Stimulated activated CD4-positive, alpha-beta T cell treated with anti-CD3 and anti-CD28 coated beads, Interleukin-12 subunit alpha, Interleukin-12 subunit beta, amount 100 ng/mL, for 24 hours (primary cell): ENCODE measurements at places on chromosomes 16 and 17.

DNA sequence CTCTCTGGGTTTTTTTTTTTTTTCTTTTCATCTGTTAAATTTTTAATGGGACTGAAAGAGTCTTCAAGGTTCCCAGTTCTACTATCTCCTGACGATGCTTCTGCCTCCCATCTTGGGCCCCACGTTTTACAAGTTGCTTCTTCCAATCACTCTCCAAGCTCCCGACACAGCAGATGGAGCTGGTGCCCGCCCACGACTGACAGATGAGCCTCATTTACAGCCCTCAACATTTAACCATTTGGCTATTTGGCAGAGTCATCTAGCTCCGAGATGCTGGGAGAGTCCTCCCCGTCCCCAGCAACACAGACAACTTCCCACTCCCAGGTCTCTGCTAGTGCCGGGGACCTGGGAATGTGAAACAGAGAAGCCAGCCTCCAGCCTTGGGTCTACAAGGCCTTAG lies 276.9 kb downstream of the SHISA9 start:
- DNase-seq: no peak

DNA sequence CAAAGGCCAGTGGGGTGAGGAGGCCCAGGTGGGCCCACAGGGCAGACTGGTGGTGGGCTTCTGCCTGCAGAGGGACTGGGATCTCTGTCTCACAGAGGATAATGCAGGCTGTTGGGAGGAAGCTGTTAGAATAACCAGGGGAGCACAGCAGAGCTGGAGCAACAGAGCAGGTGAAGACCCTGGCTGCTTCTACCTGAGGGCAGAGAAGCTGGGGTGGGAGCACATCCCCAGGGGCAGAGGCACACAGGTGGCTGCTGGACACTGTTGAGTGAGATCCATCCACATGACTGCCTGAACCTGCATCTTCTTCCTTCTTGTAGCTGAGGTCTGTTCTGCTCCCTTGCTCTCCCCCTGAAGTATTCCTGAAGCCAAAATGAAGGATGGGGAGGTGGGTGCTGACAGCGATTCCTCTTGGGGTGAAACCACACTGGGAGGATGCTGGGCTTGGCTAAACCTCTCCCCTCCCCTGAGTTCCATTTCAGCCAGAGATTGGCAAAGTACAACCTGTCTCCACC lies 1725.0 kb downstream of the TP53TG3F start:
- no peak for DNase-seq

DNA sequence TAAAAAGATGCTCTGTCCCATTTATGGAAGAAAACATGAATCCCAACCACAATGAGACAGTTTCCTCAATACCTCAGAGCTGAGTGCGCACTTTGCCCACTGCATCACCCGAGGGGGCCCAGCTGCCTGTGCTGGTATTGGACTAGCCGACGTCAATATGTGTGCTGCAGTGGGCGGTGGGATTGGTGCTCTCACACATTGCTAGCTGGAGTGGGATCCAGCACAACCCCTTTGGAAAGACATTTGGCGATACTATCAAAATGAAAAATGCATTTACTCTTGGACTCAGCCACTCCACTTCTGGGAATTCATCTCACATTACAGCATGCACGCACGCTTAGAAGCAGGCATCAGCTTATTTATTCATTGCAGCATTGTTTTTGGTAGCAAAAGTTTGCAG lies 289.2 kb upstream of the FOXF1 start:
- DNase-seq: no peak

GRCh38 chr16:84643180-84643583 lies 5.1 kb upstream of the KLHL36 start:
- DNase-seq: no peak

DNA sequence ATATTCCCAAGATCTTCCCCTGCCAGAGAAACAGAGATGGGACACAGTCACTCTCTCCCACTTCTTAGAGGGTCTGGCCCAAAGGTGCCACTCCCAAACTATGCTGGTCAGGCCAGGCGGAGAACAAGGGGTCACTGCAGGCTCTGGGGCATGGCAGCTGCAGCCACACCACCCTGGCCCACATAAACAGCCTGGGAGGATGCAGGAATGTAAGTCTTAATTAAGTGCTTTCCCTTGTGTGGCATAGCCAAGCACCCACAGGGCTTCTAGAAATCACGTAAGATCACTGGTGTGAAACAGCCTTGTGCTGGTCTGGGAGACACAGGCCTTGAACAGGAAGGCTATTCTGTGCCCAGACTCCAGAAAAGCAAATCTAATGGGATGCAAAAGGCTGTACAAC lies 31.5 kb downstream of the ABCC12 start:
- no peak for DNase-seq

DNA sequence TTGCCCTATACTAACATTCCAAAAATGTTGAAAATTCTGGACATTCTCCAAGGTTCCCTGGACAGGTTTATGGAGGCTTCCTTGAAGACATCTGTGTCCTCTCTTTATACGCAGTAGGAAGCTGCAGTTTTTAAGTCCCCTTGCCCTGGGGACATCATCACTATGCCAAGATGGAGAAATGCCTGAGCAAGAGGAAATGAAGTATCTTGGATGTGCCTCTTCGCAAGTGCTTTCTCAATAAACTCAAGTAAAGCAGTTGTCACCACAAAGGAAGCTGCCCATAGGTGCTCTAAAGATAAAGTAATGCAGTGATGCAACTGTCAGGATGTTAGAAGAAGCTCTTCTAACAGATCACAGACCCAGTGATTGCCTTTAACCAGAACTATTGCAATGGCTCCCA lies 71.0 kb downstream of the CDYL2 start:
- no peak for DNase-seq

DNA sequence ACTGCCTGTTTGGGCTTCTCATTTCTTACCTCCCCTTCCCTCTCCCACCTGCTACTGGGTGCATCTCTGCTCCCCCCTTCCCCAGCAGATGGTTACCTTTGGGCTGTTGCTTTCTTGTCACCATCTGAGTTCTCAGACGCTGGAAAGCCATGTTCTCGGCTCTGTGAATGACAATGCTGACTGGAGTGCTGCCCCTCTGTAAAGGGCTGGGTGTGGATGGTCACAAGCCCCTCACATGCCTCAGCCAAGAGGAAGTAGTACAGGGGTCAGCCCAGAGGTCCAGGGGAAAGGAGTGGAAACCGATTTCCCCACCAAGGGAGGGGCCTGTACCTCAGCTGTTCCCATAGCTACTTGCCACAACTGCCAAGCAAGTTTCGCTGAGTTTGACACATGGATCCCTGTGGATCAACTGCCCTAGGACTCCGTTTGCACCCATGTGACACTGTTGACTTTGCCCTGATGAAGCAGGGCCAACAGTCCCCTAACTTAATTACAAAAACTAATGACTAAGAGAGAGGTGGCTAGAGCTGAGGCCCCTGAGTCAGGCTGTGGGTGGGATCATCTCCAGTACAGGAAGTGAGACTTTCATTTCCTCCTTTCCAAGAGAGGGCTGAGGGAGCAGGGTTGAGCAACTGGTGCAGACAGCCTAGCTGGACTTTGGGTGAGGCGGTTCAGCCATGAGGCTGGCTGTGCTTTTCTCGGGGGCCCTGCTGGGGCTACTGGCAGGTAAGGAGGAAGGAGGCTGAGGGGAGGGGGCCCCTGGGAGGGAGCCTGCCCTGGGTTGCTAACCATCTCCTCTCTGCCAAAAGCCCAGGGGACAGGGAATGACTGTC lies at the start of gene CD68:
TSS of gene CD68 (plus strand) at position 638 of the 833 bp plus-strand sequence. CDS start at position 678, 40 bp downstream.
- peak; percentile 67 for DNase-seq

GRCh38 chr17:66283971-66284370 lies 18.4 kb upstream of the PRKCA start:
- DNase-seq: no peak

DNA sequence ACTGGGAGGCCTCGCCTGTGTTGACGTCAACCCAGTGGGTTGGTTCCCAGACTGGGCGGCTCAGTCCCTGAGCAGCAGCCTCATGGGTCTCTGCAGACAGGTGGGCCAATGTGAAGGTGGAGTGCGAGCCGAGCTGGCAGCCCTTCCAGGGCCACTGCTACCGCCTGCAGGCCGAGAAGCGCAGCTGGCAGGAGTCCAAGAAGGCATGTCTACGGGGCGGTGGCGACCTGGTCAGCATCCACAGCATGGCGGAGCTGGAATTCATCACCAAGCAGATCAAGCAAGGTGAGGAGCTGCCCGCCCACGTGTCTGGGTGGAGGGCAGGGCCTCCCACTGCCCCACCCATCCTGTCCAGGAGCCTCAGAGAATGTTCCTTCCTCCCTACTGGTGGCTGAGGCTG lies 44.1 kb downstream of the MRC2 start:
- no peak for DNase-seq

- DNase-seq: no peak
Observed at GRCh38 chr16:4890686-4891085, 43.4 kb downstream of the UBN1 start.

DNA sequence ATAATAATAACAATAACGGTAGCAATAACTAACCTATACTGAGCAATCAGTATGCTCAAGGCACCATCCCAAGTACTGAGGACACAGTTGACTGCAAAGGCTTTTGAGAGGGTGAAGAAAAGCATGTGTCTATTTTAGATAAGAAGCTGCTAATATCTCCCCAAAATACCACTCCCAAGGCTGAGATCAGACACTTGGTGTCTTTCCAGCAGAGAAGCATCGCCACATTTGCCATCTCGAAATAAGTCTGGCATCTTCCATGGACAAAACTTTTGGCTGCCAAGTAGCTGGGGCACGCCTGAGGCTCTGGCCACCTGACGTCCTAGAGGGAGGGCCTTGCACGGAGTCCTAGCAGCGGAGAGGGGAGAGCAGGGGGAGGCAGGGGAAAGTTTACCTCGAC lies 39.0 kb downstream of the ZNF423 start:
- DNase-seq: no peak

DNA sequence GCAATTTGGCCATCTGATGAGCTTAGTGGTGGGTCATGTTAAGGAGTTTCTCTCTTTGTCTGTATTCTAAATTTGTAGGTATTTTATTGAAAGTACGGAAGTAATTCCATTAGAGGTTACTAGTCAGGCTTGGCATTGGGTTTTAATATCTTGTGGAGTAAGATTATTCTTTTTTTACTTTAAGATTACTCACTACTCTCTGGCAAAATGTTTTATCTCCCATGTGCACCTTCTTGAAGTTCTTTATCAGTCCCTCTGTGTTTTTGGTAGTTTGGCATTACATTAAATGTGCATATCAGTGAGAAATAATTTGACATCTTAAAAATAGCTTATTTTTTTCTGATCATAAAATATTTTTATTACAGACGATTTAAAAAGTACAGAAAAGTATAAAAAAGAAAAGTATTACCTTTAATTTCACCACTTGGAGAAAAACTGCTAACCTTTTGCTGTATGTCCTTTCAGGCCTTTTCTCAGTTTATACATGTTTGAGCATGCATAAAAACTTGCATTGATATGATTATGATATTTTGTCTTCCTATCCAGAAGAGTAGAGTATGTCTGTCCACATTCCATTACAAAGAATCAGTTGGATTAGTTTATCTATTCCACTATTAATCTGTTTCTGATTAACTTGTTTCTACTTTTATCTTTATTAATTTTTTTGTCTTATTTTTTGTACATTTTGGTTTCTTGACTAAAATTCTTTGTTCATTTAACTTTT lies 198.3 kb downstream of the SPECC1 start:
- no peak for DNase-seq

DNA sequence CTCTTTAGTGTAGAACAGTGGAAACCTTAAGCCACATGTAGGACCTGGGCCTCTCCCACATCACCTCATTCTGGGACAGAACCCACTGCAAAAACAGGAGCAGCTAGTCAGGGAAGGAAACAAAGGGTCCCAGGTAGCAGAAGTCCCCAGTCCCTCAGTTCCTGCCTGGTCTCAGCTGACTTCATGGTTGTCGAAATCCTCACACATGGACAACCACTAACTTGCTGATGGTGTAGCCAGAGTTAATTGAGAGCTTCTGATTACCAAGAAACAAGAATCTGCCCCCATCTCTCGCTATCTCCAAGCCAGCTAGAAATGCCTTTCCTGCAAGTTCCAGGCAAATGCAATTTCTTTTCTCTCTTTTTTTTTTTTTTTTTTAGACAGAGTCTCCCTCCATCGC lies 3.6 kb upstream of the ARL5C start:
- no peak for DNase-seq

DNA sequence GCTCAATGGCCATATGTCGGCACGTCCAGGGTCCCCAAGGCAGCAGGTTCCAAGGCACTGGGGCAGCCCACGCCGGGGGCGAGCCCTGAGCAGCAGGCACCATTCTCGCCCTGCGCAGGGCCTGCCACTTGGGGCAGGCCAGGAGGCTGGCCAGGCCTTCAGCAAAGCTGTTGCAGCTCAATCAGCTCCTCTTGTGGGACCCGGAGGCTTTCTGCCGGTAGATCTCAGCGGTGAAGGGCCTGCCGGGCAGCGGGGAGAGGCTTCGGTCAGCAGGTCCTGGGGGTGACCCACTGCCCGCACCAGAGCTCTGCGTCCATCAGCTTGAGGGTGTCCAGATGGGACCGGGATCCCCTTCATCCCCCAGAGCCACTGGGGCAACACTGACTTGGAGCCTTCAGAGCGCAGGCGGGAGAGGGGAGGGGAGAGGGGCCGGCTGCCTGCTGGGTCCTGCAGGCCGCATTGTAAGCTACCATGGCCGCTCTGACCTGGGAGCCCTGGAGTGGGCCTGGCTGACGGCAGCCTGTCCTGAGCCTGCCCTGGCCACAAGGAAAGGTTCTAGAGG lies 9.5 kb upstream of the RASD1 start:
- no peak for DNase-seq

DNA sequence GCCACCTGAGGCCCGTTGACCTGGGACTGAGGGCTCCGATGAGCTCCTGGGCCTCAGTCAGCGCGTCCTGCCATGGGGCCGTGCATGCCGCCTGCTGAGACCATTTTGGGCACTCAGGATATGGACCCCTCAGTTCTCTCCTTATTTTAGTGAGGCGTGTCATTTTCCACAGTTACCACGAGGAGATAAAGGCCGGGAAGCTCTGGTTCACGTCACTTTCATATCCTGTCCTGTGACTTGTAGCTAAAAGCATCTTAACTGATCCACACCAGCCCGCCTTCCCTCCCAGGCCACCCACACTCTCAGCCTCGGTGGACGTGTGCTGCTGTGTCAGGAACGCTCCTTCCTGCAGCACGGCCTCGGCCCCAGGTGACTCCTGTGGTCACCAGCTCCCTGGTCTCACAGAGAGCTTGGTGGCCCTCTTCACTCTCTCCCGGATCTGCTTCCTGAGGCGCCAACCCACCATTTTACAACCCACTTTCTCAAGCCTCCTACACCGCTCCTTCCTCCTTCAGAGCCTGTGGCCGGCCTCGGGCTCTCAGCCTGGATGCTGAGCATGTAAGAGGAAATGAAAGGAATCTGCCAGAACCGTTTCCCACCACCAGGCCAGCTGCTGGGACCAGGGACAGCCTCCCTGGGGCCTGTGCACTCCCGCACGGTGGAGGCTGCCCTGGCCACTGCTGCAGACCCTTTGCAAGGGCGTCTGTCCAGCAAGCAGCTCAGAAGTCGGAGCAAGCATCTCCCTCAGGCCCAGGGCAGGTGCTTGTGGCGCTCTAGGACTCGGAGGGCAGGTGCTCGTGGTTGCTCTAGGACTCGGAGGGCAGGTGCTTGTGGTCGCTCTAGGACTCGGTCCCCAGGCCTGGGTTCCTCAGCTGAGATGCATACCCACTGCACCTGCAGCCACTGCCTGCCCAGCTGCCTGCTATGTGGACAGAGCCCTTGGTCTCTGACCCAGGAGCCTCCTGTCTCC lies 23.9 kb upstream of the FASN start:
- no peak for DNase-seq
